ENCODE measurements at places on chromosomes 11 and 22.
A peak's percentile ranks its signal among the peaks of the same experiment; 100 is the strongest.

DNA sequence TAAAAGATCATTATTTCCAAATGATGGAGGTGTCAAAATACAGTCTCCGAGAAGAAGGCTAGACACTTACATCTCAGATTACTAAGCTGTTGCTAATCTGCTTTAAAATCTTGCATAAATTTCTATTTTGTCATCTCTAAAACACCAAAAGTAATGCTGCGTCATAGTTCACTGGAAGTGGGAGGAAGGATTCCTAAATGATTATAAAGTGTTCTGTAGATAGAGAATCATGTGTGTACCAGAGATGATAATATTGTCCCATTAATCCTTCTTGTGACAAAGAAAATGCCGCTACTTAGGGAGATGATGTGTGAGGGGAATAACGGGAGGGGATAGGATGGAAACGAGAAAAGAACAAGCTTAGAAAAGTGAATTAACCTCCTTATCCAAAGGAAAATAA, 268.6 kb downstream of the JRKL start:
- DNase-seq, result no peak

GRCh38 chr11:104694259-104695064, 203.8 kb downstream of the CASP12 start:
- DNase-seq, result no peak

DNA sequence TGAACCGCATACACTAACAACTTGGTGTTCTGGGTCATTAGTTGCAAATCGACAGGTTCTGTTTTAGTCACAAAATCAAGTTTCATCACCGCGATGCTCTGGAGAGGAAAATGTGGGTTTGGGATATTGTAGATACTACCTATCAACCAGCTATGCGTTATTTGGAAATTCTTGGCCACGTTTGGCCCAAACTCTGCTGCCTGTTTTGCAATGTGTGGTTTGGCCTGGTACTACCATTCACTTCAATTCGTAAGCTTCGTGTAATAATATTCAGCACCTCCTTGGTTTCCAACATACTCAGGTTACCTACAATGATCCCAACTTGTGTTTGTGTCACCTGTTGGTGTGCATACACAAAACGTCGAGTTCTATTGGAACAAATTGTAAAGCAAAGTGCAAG, 16.2 kb upstream of the ACER3 start:
- DNase-seq, result no peak

GRCh38 chr11:65562788-65563187, 4.6 kb upstream of the LTBP3 start:
- DNase-seq, result no peak

DNA sequence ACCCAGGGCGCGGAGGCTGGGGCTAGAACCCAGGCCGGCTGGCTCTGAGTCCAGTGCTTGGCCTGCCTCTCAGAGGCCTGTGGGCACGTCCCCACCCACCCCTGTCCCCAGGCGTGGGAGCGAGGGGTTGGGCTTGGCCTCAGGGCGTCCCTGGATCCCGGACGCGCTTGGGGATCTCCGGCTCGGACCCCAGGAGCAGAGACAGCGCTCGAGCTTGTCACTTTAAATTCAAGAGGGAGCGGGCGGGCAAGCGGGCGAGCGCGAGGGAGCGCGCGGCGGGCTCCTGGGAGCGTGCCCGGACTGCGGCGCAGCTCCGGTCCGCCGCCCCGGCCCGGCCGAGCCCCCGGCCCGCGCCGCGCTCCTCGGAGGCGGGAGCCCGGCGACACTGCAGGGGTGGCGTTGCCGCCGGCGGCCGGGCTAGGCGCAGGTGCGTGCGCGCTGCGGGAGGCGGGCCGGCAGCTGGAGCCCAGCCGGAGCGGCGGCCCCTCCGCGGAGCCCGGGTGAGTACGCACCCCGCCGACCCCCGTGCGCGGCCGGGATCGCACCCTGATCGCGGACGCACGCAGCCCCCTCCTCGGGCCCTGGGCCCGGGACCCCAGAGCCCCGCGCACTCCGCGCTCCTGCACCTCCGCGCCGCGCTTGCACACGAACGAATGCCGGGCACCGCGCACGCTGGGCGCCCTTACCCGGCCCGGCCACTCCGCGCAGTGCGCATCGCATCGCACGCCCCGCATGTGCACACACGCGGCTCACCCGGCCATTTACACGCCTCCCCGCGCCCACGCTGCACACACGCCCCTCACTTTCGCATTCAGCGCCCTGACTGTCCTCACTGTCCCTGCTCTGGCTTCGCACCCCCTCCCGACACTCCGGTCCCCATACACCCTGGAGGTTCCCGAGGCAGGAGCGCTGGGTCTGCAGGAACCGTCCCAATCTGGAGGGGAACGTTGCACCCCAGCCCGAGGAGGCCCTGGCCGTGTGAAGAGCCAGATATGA, at the start of gene SYT12:
Gene SYT12, plus strand, starts transcription at position 174 of the 996 bp plus-strand sequence. CDS start 7,011 bp downstream, outside the sequence.
- no peak for DNase-seq

DNA sequence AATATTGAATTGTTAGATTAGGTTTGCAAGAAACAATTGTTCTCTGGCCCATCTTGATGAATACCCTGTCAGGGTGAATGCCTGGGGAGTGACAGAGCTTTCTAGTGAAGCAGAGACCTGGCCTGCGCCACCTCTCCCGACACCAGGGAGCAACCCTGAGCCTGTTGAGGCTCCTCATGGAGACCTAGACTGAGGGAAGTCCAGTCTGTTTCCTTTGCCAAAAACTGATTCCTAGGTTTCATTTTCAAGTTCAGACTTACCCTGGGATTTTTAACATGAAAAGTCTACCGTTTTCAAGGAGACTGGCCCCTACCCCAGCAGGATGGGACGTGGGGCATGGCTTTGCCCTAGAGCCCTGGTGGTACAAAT, 173.7 kb upstream of the SORL1-AS1 start:
- no peak for DNase-seq

- DNase-seq, result no peak
Observed at GRCh38 chr11:99742501-99742900, 721.8 kb downstream of the CNTN5 start.

GRCh38 chr11:620935-621814, 3.6 kb downstream of the CDHR5 start:
- peak; percentile 11 for DNase-seq

DNA sequence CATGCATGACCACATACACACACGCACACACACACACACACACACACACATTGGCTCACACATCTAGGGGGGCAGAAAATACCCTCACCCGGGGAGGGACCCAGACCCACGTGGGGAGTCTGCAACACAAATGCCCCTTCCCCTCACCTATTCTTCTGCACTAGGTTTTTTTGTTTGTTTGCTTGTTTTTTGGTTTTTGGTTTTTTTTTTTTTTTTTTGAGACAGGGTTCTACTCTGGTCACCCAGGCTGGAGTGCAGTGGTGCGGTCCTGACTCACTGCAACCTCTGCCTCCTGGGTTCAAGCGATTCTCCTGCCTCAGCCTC, 28.4 kb downstream of the WEE1 start:
- no peak for DNase-seq

DNA sequence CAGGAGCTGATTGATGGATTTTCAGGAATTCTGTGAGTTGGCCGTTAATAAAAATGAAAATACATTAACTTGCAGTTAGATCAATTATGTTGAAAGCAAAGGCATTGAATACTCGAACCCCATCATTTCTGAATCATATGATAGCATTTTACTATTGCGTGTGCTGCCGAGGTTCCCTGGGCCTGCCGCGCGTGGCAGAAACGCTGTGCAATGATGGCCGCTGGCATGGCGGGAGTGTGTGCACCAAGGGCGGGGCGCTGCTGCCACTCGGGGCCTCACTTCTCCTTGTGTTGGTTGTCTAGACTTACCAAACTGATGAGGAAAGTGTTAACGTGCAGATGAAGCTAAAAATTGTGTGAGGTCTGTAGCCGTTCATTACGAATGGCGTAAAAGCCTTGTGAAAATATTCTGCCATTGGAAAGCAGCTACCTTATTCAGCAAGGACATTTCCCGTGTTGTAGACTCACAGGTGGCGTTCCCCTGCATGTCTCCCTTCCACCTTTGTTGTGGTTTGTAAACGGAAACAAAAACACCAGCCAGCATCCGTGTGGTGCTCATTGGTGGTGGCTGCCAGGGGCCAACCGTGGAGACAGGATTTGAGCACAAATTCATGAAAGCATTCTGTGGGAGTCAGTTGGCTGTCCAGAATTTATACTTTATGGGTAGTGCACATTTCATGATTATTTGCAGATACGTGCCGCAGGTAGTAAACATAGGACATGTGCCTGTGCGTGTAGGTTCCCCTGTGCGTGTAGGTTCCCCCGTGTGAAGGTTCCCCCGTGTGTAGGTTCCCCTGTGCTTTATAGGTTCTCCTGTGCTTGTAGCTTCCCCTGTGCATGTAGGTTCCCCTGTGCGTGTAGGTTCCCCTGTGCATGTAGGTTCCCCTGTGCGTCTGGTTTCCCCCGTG, 5.9 kb upstream of the GRAMD4 start:
- DNase-seq, result peak; percentile 60

DNA sequence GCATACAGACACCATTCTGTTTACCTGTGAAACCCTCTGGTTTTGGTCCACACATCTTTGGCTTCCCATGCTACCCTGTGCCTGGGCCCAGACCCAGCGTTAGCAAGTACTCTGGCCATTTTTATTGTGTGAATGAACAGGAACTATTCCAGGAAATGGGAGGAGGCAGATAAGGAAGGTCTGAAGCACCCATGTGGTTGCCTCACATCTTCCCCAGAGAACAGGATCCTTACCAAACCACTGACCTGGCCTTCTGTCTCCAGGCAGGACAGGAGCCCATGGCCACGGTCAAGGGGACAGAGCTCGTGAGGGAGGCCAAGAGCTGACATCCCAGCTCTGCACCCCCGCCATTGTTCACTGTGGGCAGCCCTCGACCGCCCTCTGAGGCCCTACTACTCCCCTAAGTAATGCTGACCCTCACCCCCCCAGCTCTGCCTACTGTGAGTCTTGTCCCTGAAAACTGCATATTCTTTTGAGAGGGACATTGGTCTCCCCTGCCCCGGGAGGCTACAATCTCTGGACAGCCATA, 97.7 kb upstream of the TP53I11 start:
- DNase-seq, result no peak

GRCh38 chr11:75797792-75798191, 17.2 kb upstream of the UVRAG start:
- no peak for DNase-seq

GRCh38 chr11:122882189-122882856, at the start of gene JHY:
Gene JHY (plus strand): TSS chr11:122882759. CDS start chr11:122885850, 3,091 bp downstream.
- no peak for DNase-seq

DNA sequence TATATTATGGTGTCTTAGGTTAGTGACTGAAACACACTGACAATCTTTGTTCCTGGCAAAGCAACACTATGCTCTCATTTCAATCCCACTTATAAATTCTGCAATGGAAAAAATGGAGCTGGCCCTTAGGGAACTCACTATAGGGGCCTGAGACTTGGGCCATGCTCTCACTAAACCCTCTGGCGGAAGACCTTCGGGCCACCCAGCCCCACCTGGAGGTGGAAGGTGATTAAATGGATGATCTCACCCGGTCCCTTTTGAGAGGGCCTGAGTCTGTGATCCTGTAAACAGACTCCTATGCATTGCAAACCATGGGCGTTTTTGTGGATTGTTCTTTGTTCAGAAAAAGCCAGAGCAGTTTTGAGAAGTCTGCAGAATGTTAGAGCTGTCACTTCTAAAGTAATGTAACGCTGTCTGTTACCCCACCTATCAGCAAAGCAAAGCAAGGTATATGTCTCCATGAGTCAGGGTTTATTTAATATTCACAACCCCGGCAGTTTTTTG, 17.0 kb upstream of the CDON start:
- DNase-seq, result no peak

- DNase-seq, result no peak
Observed at GRCh38 chr11:100830978-100831732, 144.1 kb downstream of the ARHGAP42 start.

DNA sequence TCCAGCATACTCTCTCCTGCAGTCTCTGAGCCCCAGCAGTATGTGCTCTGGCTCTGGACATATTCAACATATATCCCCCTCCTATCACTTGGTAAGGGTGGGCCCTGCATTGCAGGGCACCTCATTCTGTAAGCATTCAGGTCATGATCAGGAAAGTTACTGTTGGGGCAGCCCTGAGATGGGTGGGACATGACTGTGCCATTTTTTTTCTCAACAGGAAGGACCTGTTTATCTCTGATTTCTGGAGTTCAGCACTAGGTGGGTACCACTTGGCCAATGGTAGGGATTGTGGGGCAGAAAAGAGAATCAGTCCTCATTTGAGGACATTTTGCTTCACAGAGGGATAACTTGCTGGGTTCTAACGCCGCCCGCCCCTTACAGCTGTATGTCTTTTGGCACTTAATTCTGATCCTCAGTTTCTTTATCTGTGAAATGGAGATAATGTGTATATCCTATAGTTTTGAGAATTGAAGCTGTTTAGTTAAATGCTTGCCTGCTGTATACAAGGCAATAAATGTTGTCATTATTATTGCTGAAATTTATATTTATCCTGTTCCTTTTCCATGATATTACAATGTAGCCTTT, 2.2 kb downstream of the SRRD start:
- DNase-seq, result no peak

DNA sequence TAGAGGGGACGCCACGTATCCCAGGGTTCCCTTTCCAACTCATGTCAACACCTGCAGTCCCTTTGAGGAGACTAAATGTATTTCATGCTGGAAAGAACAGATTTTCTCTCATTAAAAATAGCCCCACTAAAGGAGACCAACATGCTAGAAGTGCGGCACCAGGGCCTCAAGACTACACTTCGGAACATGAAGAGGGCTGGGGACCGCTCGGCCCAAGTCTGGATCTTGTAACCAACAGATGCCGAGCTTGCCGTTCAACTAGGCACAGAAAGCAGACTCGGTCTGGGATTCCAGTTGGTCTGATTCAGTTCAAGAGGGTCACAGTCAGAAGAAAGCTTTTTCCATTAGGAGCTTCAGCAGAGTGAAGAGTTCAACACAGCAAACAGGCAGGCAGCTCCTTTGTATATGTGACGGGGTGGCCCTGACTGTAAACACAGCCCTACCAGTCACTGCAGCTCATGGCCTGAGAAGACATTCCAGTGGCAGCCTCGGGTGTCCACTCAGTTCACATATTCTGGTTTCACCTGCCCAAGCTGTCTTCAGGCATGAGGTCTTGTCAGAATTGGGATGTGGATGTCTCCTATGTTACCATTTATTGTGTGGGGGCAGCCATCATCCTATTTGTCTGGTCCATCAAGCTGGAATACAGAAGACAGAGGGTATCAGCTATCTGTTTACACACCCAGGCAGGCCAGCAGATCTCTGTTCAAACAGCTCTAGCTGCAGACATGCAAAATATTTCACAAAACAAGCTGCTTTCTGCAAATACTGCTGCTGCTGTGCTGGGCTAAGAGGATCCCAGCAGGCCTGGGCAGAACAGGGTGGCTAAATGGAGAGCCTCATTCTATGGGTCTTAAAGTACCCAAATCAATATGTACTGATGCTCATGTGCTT, 8.8 kb downstream of the RIC8A start:
- no peak for DNase-seq

DNA sequence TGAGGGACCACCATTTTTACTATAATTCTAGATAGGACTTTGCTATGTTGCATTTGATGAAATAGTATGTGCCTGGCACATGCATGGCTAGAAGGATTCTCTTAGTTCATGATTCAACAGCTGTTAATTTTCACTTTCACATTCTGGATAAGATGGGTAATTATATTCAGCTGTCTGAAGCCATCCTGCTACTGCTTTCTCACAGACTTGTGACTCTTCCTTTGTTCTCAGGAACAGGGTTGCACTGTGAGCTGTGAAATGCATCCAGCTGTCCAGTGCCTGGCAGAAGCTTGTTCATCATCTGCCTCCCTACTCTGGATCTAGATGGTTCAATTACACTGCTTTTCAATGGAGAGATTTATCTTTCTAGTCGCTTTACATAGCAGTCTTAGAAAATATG, 610.1 kb upstream of the ANO5 start:
- DNase-seq, result no peak

- no peak for DNase-seq
Observed at GRCh38 chr11:112195951-112196351, 20.6 kb downstream of the BCO2 start.

GRCh38 chr22:27149921-27150543, 492.6 kb downstream of the MIAT start:
- no peak for DNase-seq
